ENCODE measurements at places on chromosomes 3 and 15. TPM values are rescaled to one million over a fixed set of nuclear protein-coding genes. Genes with fewer than 3 reads are reported as not detected.
A peak's percentile ranks its signal among the peaks of the same experiment; 100 is the strongest.

The C3orf22 gene
- total RNA-seq = not detected

The CSK gene
- 54.6 TPM for total RNA-seq

DNA sequence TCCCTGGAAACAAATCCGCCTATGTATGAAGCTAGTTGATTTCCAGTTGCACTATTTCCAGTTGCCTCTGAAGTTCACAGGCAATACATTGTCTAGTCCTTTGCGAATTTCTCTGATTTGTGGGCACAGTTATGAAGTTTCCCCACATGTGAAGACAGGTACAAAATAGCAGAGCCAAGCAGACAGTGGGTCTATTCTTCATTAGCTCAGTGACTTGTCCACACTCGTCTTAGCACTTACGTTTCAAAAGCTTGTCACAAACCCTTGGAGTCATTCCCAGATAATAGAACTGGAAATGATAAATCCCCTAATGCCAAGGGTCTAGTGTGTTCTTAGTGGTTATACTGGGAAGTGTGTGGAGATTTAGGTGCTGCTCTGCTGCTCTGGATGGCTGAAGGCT, 14.5 kb downstream of the SRPRB start:
- no peaks in the 10 kb centered on the region for H3K27me3 ChIP-seq
- peaks cover 25% of the 10 kb centered on the region for H3K36me3 ChIP-seq
- peaks cover 14% of the 10 kb centered on the region for H3K4me1 ChIP-seq

GRCh38 chr3:20327889-20328288, 141.9 kb upstream of the SGO1 start:
- no peak for DNase-seq
- no peak overlapping the region for H3K27ac ChIP-seq
- no peaks in the 10 kb centered on the region for H3K4me1 ChIP-seq
- H3K27me3 ChIP-seq = no peaks in the 10 kb centered on the region

The SI gene
- not detected for total RNA-seq

DNA sequence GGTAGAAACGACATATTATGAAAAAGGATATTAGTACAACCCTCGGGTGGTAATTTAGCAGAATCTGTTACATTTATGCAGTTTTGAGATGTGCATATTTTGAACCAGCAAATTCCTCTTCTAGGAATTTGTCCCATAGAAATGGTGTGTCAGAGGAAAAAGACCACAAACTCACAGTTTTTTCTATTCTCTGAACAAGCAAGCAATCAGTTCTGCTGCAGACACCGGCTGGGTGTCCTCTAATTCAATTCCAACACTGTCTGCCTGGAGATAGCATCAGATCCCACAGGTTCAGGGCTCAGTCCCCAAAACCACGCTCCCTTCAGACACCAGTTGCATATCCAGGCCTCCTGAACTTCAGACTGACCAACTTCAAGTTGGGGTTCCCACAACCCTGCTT, 36.4 kb downstream of the APH1B start:
- no peak overlapping the region for H3K4me3 ChIP-seq
- H3K27ac ChIP-seq = no peak overlapping the region
- no peak for DNase-seq
- no peaks in the 10 kb centered on the region for H3K27me3 ChIP-seq
- H3K36me3 ChIP-seq = no peaks in the 10 kb centered on the region

DNA sequence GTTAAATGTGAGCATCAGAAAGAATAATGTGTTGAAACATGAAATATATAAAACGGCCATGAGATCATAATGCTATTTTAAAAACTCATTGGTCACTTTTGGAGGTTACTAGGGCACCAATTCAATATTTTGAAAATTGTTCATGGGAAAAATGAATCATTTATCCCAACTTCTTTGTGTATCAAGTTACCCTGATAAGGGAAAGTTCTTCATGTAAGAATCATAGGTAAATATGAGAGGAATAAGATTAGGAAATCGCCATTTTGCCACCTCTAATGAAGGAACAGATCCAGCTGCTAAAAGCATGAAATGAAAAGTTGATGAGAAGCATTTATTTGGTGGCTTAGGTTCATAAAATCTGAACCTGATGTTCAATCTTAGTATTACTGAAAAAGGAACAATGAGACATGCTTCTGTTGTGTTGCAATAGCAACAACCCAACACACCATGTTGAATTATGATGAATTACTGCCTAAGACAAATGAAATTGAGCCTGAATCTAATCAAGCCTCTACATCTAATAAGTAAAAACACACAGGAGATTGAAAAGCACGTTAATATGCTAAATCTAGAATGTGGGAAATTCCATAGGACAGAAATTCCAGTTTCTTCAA, 32.5 kb downstream of the ABHD5 start:
- no peak overlapping the region for H3K4me3 ChIP-seq
- peaks cover 31% of the 10 kb centered on the region for H3K4me1 ChIP-seq
- no peaks in the 10 kb centered on the region for H3K27me3 ChIP-seq
- no peak for DNase-seq

DNA sequence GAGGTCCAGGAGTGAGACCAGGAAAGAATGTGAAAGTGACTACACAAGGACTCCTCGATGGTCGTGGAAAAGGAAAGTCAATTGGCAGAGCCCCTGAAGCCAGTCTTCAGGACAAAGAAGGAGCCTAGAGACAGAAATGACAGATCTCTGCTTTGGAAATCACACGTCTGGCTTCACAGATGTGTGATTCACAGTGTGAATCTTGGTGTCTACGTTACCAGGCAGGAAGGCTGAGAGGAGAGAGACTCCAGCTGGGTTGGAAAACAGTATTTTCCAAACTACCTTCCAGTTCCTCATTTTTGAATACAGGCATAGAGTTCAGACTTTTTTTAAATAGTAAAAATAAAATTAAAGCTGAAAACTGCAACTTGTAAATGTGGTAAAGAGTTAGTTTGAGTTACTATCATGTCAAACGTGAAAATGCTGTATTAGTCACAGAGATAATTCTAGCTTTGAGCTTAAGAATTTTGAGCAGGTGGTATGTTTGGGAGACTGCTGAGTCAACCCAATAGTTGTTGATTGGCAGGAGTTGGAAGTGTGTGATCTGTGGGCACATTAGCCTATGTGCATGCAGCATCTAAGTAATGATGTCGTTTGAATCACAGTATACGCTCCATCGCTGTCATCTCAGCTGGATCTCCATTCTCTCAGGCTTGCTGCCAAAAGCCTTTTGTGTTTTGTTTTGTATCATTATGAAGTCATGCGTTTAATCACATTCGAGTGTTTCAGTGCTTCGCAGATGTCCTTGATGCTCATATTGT, 6.0 kb downstream of the CCR2 start:
- no peak for DNase-seq
- no peaks in the 10 kb centered on the region for H3K36me3 ChIP-seq
- H3K4me1 ChIP-seq = peaks cover 6% of the 10 kb centered on the region
- no peak overlapping the region for H3K27ac ChIP-seq
- peaks cover 46% of the 10 kb centered on the region for H3K27me3 ChIP-seq
- H3K4me3 ChIP-seq = no peak overlapping the region

The GHSR gene
- not detected for total RNA-seq

DNA sequence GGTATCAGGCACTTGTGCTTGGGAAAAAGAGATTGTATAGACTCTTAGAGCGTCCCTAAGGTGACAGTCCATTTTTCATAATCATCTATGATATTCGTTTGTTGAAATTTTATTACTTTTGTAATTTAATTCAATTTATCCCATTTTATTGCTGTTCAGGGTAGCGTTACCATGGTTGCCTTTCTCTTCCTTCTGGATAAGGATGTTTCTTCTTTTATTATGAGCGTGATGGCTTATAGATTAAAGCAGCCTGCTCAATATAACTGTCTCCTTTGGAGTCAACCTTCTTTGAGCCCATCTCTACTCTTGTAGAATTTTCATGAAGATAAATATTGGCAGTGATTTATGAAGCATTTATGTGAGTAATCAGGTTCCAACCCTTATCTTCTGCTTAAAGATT, 182.0 kb downstream of the LRTM1 start:
- no peaks in the 10 kb centered on the region for H3K27me3 ChIP-seq
- H3K4me1 ChIP-seq = no peaks in the 10 kb centered on the region
- DNase-seq = no peak
- no peak overlapping the region for H3K4me3 ChIP-seq
- H3K27ac ChIP-seq = no peak overlapping the region
- H3K36me3 ChIP-seq = no peaks in the 10 kb centered on the region

DNA sequence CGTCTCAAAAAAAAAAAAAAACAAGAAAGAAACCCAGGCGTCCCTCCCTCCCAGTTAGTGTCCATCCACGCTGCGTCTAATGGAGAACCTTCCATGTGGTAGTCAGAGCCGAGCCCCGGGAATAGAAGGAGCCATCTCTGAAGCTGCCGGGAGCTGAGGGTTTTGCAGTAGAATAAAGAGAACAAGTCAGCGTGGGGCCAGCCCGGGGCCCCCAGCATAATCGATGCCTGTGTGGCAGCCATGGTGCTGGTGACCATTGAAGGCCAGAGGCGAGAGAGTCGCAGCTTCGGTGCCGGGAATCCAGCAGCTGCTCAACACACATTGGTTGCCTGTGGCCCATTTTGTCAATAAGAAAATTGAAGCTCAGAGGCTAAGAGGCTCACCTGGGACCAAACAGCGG, 151.7 kb downstream of the CHSY1 start:
- no peak overlapping the region for H3K27ac ChIP-seq
- H3K4me1 ChIP-seq = peaks cover 5% of the 10 kb centered on the region
- H3K4me3 ChIP-seq = no peak overlapping the region
- peaks cover 5% of the 10 kb centered on the region for H3K36me3 ChIP-seq
- peaks cover 5% of the 10 kb centered on the region for H3K27me3 ChIP-seq

GRCh38 chr15:89457086-89457485, 39.3 kb downstream of the RHCG start:
- peak; percentile 28 for DNase-seq
- no peaks in the 10 kb centered on the region for H3K36me3 ChIP-seq
- no peak overlapping the region for H3K4me3 ChIP-seq
- H3K4me1 ChIP-seq = no peaks in the 10 kb centered on the region

DNA sequence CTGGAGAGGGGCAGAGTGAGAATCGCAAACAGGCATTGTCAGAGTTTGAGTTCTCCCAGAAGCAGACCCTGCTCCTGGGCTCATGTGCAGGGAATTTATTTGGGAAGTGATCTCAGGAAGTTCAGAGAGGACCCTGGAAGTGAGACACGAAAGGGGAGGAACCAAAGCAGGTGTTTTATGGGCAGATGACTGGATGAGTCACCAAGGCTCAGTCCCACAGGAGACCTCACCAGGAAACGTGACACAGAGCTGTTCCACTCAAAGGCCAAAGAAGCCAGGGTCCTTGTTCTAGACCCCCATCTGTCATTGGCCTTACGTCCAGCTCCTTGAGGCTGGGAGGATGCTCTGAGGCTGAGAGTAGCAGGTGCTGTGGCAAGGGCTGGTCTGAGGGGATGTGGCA, 43.4 kb upstream of the SEC22A start:
- no peak overlapping the region for H3K4me3 ChIP-seq
- no peak for DNase-seq
- H3K36me3 ChIP-seq = peaks cover 31% of the 10 kb centered on the region
- H3K27me3 ChIP-seq = no peaks in the 10 kb centered on the region

The SAMMSON gene
- not detected for total RNA-seq

DNA sequence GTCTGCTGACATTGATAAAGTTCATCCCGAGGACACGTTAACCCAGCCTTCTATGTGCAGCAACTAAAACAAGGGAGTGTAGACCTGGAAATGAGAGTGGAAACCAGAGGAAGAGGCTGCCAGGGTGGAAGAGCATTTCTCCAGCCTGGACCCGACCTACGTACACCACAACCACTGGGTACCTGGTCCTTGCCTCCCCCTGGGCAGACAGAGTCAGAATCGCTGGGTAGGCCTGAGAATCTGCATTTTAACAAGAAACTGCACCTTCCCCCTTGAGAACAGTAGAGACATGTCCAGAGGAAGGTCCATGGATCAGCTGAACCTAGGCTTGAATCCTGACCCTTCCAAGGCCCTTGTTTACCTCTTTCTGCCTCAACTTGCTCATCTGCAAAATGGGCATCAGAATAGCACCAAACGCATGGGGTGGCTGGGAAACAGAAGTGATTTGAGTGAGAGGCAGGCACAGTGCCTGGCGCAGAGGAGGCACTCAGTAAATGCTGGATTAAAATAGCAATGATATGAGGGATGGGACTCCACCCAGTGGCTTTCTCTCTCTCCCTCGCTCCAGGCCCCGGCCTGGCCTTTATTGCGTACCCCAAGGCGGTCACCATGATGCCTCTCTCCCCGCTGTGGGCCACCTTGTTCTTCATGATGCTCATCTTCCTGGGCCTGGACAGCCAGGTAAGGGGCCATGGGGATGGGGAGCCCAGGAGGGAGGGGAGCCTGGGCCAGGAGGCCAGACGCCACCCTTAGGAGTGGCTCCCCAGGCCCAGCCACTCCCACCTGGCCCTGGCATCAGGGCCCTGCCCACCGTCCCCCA, 66.9 kb upstream of the SLC6A1 start:
- no peaks in the 10 kb centered on the region for H3K36me3 ChIP-seq
- peaks cover 22% of the 10 kb centered on the region for H3K27me3 ChIP-seq
- DNase-seq = no peak
- no peak overlapping the region for H3K27ac ChIP-seq

GRCh38 chr15:57323806-57324589, 52.3 kb upstream of the CGNL1 start:
- H3K4me3 ChIP-seq = no peak overlapping the region
- H3K4me1 ChIP-seq = peaks cover 36% of the 10 kb centered on the region

DNA sequence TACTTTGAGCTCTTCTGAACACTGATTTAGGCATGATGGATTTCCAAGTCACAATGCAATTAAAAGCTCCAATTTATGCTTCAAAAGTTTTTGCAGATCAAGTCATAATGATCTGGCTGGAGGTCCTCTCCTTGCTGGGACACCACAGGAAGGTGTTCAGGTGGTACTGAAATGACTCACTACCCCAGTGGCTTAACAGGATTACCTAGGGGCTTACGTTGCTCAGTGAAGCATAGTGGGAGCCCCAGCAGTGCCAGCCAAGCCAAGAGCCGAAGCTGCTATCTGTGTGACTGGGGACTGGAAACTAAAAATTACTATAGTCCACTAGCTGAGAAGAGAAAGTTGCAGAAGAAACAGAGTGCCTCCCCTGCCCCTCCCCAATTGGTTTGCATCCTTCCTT, 110.1 kb upstream of the LPP start:
- H3K4me3 ChIP-seq = no peak overlapping the region
- no peaks in the 10 kb centered on the region for H3K27me3 ChIP-seq
- peaks cover 25% of the 10 kb centered on the region for H3K4me1 ChIP-seq

The ADAMTS7 gene
- total RNA-seq = 0.64 TPM

DNA sequence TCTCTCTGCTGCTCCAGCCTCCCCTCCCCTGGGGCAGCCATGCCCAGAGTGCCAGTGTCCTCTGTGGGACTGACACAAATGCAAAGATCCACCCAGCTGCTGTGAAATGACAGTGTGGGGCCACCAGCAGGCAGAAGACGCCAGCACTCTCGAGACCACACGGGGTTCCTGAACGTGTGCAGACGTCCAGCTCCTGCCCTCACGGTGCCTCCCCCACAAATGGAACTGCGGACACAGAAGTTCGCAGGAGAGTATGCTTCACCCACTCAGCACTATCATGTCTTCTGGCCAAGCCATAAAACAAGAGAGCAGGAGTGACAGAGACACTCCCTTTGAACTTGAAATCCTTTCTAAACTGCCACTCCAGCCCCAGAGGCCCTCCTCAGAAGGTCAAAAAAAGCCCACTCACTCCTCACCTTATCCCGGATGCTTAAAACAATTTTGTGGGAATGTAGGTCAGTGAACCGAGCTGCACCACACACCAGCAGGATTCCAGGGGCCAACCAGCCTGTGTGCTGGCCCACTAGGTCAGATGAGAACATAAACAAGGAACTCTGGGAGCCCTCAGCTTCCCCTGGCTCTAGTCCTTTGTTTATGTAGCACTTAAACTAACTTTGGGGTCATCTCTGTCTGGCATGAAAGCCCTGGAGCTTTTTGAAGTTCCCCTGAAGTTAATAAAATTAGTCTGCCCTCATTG, 112.6 kb downstream of the DNAJB8 start:
- no peak overlapping the region for H3K4me3 ChIP-seq
- 0 out of 2 replicates have a peak, but pooled peaks cover 1% of the 10 kb centered on the region for H3K27me3 ChIP-seq
- H3K27ac ChIP-seq = no peak overlapping the region
- peaks cover 15% of the 10 kb centered on the region for H3K4me1 ChIP-seq
- no peaks in the 10 kb centered on the region for H3K36me3 ChIP-seq
